ENCODE measurements at places on chromosomes 5 and 9.

DNA sequence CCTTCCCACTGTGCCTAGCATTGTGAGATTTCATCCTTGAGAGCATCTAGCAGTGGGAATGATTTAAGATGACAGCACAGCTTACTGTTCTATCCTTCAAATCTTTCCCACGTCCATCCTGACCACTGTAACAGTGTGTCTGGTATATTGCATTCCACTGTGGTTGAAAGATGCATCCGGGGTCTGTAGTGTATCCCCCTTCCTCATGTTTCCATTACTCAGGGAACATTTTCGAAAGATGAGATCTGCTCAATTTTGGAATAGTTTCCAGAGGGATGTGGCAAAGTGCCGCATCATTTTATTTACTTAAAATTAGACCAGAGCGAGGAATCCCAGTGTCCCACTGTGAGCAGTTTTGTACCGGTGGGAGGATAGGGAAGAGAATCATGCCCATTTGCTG lies 407.1 kb upstream of the PAPPA start:
- no peak for DNase-seq

- DNase-seq, result no peak
Measured at GRCh38 chr5:41812156-41812555, 58.1 kb downstream of the OXCT1 start.

DNA sequence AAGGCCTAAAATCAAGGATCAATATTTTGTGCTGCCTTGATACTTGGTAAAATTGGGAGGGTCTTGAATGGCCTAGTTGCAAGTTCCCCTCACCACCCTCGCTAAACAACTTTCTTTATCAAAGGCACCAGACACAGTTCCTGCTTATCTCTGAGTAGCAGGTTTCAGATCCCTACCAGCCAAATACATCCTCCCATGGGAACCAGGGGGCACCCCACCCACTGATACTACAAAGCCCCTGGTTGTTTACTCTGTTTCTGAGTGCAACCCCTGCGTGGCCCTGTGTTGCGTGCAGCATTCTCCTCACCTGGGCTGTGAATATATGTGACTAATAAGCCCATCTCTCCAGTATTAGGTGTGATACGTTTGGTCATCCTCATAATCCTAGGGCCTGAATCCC lies 314.9 kb downstream of the DRD1 start:
- no peak for DNase-seq

DNA sequence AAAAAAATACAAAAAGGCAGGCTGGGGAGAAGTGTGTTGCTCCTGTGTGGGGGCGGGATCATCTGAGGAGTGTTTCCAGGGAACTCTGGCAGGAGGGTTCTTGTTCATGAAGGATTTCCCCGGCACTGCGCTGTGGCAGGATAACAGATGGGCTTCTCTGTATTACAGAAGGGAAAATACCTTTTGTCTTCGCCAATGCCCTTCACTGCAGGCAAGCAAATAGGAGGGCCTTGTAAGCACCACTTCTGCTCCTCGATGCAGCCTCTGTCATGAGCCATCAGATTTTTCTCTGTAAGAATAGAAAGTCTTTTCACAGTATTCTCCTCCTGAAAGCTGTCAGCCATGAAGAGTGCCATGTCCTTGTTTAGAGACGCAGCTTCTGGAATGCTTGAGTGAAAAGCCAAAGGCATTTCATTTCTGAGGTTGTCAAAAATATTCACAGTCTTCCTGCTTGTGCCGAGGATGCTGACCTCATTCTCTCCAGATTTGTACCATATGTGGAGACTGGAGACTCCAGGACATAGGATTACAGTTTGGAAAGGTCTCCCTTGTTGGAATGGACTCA lies 294.0 kb downstream of the YTHDC2 start:
- DNase-seq, result no peak

GRCh38 chr5:160802592-160802991 lies 49.4 kb downstream of the ATP10B start:
- no peak for DNase-seq

DNA sequence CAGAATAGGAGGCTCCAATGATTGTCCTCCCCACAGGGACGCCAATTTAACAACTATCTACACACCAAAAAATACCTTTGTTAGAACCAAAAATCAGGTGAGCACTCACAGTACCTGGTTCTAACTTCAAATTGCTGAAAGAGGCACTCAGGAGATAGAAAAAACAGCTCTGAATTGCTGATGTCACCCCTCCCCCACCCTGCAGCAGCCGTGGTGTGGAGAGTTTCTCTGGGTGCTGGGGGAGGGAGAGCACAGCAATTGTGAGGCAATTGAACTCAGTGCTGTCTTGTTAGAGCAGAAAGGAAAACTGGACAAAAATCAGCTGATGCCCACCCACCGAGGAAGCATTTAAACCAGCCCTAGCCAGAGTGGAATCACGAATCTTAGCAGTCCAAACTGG lies 41.8 kb downstream of the TNFSF8 start:
- no peak for DNase-seq

DNA sequence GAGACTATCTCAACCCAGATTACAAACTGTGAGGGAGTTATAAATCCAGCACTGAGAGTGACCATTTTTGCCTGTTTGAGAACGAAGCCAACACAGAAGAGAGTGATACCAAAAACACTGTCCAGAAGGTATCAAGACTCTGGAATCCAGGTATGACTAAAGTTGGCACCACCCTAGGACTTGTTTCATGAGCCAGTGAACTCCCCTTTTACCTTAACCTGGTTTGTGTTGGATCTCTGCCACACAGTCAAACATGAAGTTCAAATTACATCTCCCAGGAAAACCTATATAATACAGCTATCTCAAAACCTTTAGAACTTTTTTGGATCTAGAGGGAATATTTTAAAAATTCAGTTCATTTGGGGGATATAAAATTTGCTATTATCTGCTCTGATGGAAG lies 11.4 kb downstream of the ZBTB5 start:
- no peak for DNase-seq

DNA sequence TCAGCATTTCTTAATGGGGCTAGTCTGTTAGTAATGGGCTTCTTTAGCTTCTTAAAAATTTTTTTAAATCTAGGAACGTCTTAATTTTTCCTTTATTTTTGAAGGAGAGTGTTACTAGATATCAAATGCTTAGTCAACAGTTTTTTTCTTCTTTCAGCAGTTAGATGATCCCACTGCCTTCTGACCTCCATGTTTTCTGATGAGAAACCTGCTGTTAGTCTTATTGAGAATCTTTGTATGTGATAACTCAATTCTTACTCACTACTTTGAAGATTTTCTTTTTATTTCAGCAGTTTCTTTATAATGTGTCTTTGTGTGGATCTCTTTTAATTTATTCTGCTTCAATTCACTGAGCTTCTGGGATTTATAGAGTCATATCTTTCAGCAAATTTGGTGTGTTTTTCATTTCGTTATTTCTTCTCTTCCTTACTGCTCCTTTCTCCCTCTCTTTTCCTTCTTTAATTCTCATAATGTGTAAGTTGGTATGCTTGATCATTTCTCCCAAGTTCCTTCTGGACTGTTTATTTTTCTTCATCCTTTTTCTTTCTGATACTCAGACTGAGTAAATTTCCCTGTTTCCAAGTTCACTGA lies 205.8 kb downstream of the RANBP17 start:
- no peak for DNase-seq

DNA sequence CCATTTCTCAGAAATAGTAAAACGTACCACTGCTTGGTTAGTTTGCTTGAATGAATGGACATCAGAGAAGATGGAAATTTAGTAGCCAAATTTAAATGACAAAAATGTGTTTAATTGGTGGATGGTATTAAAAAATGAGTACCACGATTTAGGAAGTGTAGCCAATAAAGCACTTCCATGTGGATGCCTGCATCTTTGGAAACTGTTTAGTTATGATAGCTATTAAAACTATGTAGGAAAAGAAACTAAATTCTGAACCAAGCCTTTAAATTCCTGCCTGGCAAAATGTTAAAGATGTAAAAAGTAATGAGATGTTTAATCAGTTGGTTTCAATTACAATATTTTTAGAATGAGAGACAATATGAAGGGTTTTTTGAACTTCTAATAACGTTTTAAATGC lies 94.8 kb downstream of the NUDT12 start:
- no peak for DNase-seq

DNA sequence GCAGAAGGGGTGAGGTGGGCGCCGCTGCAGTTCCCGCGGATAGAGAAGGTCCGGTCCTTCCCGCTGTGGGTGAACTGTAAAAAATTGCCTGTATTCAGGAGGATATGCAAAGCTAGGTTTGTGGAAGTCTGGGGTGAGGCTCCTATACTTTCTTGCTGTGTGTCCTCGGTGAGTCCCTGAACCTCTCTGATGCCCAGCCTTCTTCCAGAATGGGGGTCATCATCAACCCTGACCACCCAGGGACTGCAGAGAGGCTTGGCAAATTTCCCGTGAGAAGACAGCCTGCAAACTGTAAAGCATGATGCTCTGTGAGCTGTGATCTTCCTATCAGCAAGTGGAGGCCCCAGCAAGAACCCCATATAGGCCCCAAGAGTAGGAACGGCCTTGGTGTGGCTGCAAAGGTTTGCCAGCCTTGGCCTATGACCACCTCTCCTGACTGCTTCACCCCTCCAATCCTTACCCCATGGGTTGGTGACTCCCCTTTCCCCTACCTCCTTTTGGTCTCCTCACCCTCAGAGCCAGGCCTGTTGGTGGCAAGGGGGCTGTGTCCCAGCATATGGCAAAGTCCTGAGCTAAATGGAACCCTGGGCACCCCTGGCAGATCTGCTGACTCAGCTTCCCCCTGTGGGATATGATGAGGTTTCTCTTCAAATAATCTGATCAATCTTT lies 760 bp downstream of the ALDH1B1 start:
- peak; percentile 45 for DNase-seq

- DNase-seq, result no peak
Measured at GRCh38 chr9:126861707-126862103, 1.3 kb downstream of the ZBTB34 start.

DNA sequence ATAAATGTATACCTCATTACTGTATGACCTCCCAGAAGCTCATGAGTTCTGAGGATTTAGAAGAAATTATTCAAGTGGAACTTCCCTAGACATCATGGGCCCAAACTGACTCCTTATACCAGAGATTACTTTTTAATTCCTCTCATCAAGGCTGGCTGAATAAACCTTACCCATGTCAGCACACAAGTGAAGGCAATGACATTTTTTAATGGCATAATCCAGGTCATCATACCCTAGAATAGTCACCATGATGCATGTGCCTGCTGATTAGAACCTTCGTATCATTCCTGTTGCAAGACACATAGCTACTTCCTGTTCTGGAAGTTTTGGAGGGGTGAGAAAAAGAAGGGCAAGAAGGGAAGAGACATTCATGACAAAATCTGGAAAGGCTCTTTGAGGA lies 49.8 kb upstream of the IFNK start:
- DNase-seq, result no peak

GRCh38 chr5:51388488-51389287 lies 5.4 kb downstream of the ISL1 start:
- DNase-seq, result no peak

DNA sequence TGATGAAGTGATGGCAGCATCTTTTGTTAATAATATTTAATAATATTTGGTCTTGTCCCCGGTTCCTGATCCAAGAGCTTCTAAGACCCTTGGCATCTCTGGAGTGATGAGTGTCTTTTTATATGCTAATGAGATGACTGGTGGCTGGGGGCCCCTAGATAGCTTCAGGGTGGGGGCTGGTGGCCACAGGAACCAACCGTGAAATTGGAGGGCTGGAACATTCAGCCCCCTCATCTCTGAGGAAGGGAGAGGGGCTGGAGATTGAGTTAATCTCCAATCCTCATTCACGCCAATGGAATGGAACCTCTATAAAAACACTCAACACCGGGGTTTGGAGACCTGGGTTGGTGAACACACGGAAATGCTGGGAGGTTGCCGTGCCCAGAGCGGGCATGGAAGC lies 78.2 kb upstream of the RAPGEF1 start:
- DNase-seq, result no peak

DNA sequence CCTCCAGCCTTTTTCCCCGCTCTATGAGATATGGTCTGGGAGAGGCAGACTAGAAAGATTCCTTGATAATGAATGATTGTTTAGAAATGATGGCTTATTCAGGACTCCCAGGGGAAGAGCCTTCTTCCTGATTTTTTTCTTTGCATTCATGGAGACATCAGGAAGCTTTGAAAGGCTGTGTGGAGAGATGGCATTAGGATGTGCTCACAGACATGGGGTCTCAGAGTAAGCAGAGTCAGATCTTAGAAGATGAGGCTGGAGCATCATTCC lies 37.1 kb downstream of the PPARGC1B start:
- DNase-seq, result no peak

DNA sequence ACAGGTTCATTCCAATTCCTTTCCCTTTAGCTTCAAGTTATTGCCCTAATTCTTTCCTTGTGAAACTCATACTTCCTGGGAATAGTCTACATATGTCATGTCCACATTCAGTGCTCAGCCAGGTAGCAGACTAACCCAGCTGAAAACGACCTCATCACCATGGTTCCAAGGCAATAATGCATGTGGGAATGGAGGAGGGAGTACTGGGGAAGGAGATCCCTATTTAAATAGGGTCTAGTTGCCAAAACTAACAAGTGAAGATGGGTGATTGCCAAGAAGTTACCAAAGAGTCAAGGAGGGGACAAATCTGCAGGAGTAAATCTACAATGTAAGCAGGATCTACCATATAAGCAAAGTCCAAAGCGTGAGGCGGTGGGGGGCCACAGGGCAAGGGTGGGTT lies 47.3 kb upstream of the MCTP1 start:
- DNase-seq, result no peak

DNA sequence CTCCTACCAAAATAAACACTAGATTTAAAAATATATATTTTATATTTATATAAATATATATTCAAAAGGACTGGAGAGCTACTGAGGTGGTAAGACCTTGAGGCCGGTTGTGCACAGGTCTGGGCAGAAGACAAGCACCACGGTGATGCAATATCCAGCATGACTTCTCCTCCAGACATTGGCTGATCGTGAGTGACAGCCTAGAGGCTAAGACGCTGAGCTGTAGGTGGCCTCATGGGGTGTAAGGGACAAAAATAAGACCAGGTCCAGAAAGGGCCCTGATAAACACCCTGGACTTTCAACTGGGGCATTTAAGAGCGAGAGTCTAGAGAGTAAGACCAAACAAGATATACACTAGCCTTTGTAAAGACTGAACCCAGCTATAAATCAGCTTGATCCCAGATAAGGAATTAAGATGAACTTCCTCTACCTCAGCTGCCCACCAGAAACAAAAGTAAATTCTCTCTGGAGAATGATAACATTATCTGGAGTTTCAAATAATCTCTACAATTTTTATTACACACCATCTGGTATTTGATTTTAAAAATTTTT lies 14.2 kb upstream of the C5orf47 start:
- DNase-seq, result no peak

All from GM20000 (cell line).